ENCODE measurements at places on chromosomes 12 and 14.

DNA sequence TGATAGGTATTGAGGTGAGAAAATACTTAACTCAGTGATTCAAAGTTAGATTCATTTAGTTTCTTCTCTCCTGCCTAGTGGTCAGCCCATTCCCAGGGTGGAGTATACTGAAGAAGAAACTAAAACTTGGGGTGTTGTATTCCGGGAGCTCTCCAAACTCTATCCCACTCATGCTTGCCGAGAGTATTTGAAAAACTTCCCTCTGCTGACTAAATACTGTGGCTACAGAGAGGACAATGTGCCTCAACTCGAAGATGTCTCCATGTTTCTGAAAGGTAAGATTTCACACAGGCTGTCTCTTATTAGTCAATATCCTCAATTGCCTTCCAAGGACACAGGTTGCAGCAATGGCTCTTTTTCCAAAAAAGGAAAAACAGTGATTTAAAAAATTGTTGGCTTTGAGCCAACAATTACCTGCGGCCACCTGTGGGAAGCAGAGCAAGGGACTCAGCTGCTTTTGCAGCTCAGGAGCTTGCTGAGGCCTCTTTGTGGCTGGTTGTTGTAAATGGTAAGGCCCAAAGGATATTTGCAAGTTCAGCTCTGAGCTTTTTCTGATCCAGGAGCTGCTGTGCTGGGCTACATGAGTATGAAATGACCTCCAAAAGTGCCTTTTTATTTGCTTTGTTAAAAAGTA, 33.9 kb downstream of the TPH2 start:
- DNase-seq, result no peak

- no peak for DNase-seq
Measured at GRCh38 chr12:51969643-51970042, 18.1 kb downstream of the ACVR1B start.

GRCh38 chr14:91692075-91692474, 39.8 kb downstream of the CATSPERB start:
- no peak for DNase-seq

GRCh38 chr12:106204312-106204711, 43.5 kb downstream of the CKAP4 start:
- DNase-seq, result no peak

DNA sequence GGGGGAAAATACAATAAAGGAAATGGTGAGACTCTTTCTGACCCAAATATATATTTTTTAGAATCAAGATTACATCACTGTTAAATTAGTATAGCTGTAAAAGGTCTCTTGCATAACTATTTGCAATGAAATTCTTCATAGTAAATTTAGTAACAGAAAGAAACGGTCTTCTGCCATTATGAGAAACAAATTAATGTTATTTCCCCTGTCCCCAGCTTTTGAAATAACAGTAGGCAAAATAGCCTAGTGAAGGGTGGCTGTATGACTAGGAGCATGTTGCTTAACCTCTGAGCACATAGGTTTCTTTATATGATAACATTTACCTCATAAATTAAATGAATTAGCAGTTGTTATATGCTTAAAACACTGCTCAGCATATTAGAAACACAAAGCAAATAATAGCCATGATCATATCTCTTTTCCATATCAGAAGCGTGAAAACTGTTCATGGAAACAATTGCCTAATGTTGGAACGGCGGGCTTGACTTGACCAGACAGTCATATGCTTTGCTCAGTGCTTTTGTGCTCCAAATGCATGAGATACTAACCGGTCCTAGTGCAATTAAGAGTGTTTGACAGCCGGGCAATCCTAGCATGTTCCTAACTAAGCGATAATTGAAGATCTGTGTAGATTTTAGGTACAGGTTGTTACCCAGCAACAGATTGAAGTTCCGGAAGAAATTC, 24.0 kb downstream of the BHLHE41 start:
- DNase-seq, result no peak

DNA sequence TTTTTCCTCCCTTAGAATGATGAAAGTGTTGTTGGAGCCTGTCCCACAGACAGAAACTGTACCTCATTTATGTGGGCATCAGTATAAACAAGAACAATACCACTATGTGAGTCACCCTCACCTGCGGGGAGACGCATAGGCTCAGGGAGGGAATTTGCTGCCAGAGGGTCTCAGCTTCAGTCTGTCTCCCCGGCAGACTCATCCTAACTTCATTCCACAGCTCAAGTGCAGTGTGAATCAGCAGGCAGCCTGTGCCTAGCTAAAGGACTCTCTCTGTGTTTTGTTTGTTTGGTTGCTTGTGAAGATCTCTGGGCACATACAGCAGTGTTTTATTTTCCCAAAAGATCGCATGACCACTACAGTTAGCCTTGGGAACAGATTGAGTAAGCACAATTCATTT, 98.9 kb downstream of the PRKCH start:
- no peak for DNase-seq

DNA sequence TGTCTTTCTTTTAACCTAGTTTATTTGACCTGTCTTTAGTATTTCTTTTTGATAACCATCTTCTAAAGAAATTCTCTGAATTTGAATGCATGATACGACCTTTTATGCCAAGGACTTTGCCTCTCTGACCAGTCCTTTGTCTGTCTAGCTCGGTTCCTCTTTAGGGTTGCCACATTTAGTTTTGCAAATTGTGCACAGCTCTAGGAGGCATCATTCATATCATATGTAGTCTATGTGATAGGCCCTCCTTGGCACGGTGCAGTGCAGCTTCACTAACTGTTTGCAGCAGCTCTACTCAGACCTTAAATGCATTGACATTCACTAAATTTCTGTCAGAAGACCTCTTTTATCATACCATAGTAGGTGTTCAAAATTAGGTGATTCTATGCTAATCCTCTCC, 75.6 kb downstream of the USP15 start:
- DNase-seq, result no peak

Data from stimulated activated CD8-positive, alpha-beta memory T cell treated with anti-CD3 and anti-CD28 coated beads, Interleukin-2, amount 100 ng/mL, for 1 hour (primary cell).